ENCODE measurements at places on chromosomes 4 and X. TPM values are rescaled to one million over a fixed set of nuclear protein-coding genes. Genes with fewer than 3 reads are reported as not detected.

- no peak for DNase-seq
These were observed 1264.7 kb downstream of the PCDH7 start for GRCh38 chr4:31984872-31985271.

GRCh38 chr4:26765515-26765914 is 95.1 kb upstream of the STIM2 start:
- no peak for DNase-seq

- DNase-seq = no peak
These were observed 96.2 kb downstream of the RBM46 start for GRCh38 chr4:154877110-154877760.

DNA sequence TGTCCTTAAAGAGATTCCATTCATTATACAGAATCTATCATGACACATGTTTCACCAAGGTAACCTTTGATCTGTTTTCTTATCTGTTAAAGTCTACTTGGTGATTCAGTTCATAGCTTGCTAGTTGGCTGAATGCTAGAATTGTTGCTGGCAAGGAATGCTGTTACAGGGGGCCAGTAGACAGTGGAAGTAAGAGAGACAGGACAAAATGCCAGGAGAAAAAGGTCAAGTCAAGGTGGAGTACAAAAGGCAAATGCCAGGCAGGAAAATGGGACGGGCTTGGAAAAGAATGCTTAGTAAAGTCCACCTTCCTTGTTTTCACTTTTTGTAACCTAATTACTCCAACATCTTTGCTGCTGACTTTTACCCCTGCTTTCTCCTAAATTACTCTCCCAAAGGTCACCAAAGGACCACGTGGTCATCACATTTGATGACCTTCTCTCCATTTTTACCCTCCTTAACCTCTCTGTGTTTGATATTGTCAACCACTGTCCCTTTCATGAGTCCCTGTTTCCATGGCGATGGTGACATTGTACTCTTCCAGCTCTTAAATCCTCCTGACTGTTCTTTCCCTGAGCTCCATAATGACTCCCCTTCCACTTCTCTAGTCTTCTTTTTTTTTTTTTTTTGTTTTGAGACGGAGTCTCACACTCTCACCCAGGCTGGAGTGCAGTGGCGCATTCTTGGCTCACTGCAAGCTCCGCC is 24.5 kb upstream of the TAPT1 start:
- no peak for DNase-seq

DNA sequence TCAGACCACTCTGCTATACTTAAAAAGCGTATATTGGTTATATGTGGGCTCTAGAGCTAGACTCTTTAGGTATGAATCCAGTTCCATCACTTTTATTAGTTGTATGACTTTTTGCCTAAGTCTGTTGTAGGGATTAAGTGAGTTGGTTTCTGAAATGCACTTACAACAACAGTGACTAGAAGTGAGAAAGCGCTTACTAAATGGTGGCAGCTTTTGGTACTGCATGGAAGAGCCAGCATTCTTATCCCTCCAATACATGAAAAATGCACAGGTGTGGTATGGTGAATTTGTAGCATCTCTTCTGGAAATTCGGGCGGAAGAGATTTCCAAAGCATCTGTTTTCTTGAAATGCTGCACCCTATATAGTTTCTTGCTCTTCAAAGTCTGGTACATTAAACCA is 117.1 kb downstream of the SPANXA1 start:
- DNase-seq = no peak

DNA sequence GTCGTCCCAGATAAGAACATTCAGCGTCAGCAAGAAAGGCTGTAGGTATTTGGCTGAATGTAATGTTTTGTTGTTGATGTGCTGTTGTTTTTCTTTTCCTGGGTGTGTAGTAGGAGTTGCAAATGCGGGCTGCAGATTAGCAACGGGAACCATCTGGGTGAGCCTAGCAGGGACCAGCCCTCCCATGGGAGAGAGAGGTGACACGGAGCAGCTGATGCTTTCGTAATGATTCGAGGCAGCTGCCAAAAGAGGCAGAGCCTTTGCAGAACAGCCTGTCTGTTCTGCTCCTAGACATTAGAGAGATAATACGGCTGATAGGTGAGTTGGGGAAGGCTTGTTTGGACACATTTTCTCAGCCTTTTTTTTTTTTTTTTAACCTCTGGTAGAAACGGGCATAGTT is 25.3 kb downstream of the ARSF start:
- DNase-seq = peak; percentile 30

DNA sequence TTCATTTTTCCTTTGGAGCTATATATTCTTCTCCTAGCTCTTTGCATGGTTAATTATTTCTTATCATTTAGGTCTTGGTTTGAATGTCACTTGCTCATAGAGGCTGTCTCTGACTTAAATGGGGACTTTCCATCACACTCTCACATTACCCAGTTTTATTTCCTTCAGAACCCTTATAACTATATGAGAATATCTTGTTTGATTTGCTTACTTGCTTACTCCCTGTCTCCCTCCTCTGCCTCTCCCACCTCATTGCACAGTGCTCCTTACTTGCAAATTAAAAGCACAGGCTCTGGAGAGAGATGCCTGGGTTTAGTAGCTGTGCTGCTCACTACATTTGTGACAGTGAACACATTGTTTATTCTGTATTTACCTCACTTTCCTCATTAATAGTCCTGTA is 174.6 kb downstream of the SOWAHB start:
- DNase-seq = no peak

GRCh38 chrX:74922922-74923543 is 2.2 kb downstream of the NEXMIF start:
- DNase-seq = no peak

The ETDA gene
- not detected for total RNA-seq
